Stimulated activated CD8-positive, alpha-beta memory T cell treated with anti-CD3 and anti-CD28 coated beads, Interleukin-7, amount 100 ng/mL, for 24 hours (primary cell): ENCODE measurements at places on chromosomes 3 and 15.

GRCh38 chr3:62462104-62462762, 88.9 kb upstream of the FEZF2 start:
- no peak for DNase-seq

- DNase-seq: no peak
Measured at GRCh38 chr3:61438253-61439121, 122.9 kb upstream of the PTPRG start.

- DNase-seq: no peak
Measured at GRCh38 chr15:85607141-85607806, 187.5 kb downstream of the KLHL25 start.

DNA sequence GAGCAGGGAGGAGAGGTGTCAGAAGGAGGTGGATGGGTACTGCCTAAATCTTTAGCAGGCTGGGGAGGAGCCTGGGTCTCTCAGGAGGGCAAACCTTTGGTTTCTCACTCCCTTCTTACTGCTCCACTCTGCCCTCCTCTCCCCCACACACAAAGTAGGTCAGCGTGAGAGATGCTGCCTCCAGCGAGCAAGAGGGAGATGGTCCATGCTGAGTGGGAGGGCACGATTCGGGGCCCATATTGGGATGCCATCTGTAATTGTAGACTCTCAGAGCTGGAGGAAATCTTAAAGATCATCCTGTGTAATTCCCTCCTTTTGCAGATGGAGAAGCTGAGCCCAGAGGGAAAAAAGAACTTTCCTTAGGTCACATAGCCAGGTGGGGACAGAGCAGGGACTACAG, 34.2 kb upstream of the SYN2 start:
- DNase-seq: no peak

DNA sequence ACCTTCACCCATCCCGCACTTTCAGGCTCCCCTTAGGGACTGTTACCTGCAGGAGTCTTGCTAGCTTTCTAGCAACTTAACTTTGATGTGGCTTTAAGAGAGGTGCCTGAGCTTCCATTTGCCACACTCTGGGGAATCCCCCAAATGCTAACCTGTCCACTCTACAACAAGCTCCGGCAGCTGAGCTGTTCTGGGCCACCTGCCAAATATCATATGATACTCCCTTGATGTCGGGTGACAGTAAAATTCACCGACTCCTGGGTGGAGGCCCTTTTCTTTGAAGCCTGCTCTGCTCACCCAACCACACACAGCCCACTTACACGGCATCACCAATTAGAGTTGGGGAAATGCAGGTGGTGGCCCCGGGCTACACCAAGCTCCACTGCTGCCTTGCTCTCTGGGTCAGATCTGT, 38.0 kb upstream of the XCR1 start:
- peak; percentile 47 for DNase-seq

- no peak for DNase-seq
Measured at GRCh38 chr3:133283958-133284807, 115.7 kb upstream of the BFSP2 start.

DNA sequence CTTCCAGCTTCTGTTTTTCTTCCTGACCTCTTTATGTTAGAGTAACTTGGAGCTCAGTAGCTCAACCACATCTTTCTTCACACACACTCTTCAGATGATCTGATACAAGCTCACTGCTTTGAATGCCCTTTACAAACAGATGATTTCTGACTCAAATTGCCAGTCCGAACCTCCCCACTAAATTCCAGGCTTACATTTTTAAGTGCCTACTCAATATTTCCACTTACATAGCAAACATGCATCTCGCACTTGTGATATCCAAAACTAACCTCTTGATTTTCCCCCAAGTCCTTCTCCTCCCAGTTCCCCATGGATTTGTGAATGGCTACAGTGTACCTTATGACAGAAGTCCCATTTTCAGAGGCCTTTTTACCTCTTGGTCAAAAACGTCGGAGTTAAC, 139.1 kb downstream of the GBE1 start:
- DNase-seq: no peak

- no peak for DNase-seq
Measured at GRCh38 chr3:157113832-157114505, 46.0 kb downstream of the CCNL1 start.

GRCh38 chr15:100940767-100941379, 21.7 kb downstream of the LRRK1 start:
- no peak for DNase-seq

GRCh38 chr15:35293353-35294130, 208.4 kb upstream of the NANOGP8 start:
- no peak for DNase-seq

DNA sequence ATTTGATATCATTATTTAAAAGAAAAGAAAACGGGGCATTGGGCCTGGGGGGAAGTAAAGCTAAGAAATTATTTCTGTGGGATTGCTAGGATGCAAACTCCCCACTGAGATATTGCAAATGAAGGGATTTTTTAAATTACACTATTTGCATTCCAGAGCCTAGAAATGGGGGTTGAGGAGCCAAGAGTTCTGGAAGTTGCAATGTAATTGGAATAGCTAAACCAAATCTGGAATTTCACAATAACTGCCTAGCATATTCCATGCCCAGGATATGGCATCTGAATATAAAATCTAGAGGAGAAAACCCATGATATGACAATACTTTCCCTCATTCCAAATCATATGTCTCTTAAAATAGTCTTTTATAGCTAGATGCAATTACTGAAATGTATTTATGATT, 93.0 kb downstream of the CADM2 start:
- no peak for DNase-seq

- no peak for DNase-seq
Measured at GRCh38 chr15:90427185-90427584, 39.1 kb downstream of the IQGAP1 start.

DNA sequence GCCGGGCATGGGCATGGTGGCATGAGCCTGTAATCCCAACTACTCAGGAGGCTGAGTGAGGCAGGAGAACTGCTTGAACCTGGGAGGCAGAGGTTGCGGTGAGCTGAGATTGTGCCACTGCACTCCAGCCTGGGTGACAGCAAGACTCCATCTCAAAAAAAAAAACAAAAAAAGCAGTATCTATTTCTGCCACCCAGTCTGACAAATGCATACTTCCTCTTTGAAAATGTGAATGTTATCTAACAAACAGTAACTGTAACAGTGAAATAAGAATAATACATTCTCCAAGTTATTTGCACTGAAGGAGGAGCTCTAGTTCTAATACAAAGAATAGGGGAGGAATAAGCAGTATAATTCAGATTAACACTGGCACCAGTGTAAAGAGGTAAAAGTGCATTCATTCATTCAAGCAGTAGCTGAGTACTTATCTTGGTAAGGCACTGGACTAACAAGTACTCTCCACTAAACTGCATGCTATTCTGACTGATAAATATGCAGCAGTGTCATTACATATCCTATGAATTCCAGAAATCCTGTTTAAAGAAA, 12.9 kb downstream of the VPS13C start:
- no peak for DNase-seq

DNA sequence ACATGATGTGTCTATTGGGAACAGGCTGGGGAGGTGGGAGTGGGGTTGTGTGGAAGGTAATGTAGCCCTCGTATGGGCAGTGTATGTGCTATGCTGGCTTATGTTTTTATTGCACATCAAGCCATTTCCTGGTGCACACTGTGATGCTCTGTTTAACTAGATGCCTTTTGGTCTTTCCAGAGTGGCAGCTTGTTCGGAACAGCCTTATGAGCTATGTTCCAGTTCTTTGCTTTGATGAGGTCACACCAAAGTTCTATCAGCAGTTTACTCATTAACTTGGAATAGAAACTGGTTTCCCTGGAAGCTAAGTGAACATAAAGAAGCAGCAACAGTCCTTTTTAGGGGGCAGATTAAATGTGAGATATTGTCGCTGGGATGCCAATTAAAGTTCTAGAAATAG, 133.9 kb downstream of the DIPK2A start:
- DNase-seq: no peak

GRCh38 chr3:9401986-9402385, 4.6 kb downstream of the SETD5 start:
- DNase-seq: no peak

DNA sequence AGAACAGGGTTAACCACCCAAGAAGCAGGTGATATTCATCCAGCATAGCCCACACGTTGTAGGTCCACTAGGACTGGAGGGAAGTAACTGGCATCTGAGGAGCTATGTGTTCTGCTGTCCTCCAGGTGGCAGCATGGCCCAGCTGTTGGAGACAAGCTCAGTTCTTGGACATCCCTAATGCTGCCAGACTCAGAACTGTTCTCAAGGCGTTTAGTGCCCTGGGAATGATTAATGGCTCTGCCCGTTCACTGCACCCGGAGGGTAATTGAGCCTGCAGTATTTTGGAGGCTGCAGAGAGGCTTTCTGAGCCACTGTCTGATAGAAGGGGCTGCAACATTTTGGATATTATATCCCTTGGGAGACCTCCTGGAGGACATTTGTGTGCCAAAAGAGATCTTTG, 521.3 kb upstream of the SEMA6D start:
- peak; percentile 3 for DNase-seq

GRCh38 chr3:195829897-195830254, 18.1 kb upstream of the MUC4 start:
- no peak for DNase-seq

GRCh38 chr15:56428821-56429458, 36.0 kb downstream of the MNS1 start:
- no peak for DNase-seq

GRCh38 chr3:66489581-66489980, 11.2 kb downstream of the LRIG1 start:
- no peak for DNase-seq

- DNase-seq: no peak
Measured at GRCh38 chr3:63976872-63977200, 46.5 kb downstream of the PSMD6 start.

- no peak for DNase-seq
Measured at GRCh38 chr3:89966877-89967665, 859.6 kb downstream of the EPHA3 start.

GRCh38 chr3:118380576-118380975, 654.1 kb downstream of the IGSF11 start:
- DNase-seq: no peak

DNA sequence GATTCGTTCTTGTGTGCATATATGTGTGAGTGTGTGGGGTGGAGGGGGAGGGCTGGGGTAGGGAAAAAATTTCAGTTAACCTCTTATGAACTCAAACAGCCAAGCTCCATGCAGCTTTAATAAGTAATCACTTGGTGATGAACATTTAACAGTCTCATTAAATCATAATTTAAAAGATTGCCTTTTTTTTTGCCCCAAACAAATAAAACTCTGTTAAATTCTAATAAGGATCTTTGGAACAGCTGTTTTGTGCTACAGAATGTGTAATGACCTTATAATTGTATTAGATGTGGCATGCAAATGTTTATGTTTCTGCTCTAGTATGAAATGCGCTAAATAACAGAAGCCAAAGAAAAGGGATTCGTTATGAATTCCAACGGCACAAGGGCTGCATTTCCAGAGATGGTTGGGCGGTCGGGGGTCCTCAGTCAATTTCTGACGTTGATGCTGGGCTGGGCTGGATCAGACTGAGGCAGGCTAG, 80.0 kb upstream of the RORA start:
- DNase-seq: no peak

GRCh38 chr15:63451671-63452315, 52.6 kb upstream of the USP3 start:
- no peak for DNase-seq

DNA sequence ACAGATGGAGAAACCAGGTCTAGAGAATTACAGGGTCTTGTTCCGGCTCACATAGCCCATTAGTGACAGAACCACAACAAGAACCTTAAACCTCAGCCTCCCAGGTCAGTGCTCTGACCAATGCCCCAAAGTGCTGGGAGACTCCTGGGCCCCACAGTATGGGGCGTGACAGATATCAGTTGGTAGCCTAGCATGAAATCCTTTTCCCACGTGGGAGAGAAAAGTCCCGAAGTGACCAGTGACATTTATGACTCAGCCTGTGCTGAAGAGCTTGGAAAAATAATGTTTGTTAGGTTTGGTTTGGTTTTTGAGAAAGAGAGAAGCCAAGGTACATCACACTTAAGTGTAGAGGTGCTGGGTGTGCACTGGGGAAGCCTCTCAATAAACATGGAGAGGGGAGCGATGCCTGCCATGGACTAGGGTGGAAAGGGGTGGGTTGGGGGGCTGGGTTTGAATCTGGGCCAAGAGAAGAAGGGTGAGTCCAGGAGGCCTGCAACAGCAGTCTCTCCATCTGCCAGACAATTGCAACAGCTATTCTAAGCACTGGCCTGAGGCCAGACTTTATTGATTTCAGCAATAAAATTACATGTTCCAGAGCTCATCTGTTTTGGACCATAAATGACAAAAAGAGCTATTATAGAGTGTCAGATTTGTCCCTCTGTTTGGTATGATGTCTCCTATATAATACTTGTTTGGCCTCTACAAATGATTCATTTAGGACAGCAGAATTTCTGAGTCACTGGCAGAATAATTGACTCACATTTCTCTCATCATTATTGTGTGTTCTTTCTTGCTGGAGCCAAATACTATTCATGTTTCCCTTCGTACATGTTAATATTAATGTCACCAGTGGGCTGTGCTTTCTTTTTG, 43.4 kb downstream of the C2CD4A start:
- no peak for DNase-seq

DNA sequence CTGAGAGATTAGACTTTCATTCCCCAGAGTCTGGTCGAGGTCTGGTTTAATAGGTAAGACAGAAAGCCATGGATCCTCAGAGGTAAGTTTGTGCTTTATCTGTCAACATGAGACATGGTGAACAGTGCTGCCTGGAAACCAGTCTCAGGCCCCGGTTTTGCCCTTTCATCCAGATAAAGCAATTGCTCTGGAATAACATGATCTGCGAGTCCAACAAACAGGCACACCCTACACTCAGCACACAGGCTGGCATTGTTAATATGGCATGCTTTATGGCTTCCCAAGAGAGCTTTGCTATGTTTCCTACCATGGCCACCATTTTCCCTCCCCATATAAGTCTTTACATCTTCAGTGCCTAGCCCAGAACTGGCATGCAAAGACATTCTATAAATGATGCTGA, 30.1 kb upstream of the MNS1 start:
- no peak for DNase-seq
